Stimulated activated CD4-positive, alpha-beta T cell treated with anti-CD3 and anti-CD28 coated beads, Interleukin-1b, Interleukin-23, amount 100 ng/mL, for 1 hour (primary cell): ENCODE measurements at places on chromosomes 4 and X.

- DNase-seq: no peak
Measured at GRCh38 chr4:39435659-39436563, 22.8 kb downstream of the RPL9 start.

GRCh38 chrX:134148172-134148692, 88.8 kb upstream of the CCDC160 start:
- no peak for DNase-seq

DNA sequence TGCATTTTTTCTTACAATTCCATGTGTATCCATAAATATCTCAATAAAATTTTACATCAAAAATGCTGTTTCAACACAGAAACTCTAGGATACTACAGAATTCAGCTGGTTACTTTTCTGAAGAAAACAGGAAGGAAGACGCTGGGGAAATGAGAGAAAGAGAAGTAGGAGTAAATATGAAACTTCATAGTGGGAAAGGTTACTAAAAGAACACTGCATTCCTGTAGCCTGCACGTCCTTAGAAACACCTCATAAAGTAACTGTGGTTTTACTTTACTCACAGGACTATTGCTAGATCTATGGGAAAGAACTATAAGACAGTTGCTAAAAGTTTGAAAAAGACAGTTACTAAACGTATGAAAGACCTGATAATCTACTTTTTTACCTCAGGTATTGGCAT, 23.1 kb downstream of the ATP11C start:
- no peak for DNase-seq

- DNase-seq: no peak
Measured at GRCh38 chrX:31423609-31424189, 351.9 kb upstream of the FTHL17 start.

- DNase-seq: no peak
Measured at GRCh38 chr4:37438564-37439279, 194.2 kb downstream of the NWD2 start.

GRCh38 chr4:186104114-186104889, at the start of gene FAM149A:
FAM149A (plus strand) TSS chr4:186104704.
- no peak for DNase-seq

DNA sequence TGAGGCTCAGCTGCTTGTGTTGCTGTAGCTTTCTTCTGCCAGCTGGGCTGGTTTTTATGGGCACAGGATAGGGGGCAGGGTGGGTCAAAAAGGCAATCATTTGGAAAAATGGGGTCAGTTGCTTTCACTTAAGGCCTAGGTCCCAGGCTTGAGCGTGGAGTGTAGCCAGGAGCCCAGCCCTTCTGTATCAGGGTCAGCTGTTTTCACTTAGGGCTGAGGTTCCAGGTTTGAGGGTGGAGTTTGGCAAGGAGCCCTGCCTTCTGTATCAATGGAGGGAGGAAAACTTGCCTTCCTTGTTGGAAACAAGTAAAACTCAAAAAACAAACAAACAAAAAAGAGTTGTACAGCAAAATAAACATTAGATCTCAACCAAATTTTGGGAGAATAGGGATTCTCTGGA, 37.0 kb upstream of the UGT8 start:
- DNase-seq: no peak

GRCh38 chrX:117711782-117712181, 404.8 kb downstream of the KLHL13 start:
- no peak for DNase-seq

DNA sequence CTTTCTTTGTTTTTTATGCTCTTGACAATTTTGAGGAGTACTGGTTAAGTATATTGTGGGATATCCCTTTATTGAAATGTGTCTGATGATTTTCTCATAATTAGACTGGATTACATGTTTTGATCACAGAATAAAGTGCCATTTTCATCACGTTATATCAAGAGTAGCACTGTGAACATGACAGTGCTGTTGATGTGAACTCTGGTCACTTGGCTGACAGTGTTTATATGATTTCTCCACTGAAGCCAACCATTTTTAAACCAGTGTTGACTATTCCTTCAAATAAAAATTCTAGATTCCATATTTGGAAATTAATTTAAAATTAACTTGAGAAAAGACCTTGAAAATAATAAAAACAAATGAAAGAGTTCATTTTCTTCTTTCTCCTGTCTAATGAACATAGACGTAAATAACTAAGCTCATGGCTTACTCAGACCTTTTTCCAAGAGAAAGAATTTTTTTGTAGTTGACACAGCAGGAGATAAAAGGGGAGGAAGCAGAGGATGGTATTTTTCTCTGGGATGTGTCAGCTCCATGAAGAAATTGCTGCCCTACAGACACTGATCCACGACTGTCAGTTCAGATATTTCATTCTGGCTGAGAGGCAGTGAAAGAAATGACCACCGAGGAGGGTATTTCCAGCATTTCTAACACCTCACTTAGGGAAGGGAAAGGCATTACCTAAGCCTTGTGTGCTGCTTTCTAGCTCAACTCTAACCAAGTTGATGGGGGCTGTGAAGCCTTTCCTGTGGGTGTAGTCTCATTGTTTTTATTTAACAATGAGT, 150.9 kb upstream of the ANK2 start:
- no peak for DNase-seq

DNA sequence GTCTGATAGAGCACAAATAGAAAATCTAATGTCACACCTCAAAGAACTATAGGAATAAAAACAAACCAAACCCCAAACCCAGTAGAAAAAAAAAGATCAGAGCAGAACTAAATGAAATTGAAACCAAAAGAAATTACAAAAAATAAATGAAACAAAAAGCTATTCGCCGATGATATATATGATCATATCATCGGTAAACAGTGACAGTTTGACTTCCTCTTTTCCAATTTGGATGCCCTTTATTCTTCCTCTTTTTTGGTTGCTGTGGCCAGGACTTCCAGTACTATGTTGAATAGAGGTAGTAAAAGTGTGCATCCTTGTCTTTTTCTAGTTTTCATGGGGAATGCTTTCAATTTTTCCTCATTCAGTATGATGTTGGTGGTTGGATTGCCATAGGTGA, 215.3 kb upstream of the AR start:
- no peak for DNase-seq

DNA sequence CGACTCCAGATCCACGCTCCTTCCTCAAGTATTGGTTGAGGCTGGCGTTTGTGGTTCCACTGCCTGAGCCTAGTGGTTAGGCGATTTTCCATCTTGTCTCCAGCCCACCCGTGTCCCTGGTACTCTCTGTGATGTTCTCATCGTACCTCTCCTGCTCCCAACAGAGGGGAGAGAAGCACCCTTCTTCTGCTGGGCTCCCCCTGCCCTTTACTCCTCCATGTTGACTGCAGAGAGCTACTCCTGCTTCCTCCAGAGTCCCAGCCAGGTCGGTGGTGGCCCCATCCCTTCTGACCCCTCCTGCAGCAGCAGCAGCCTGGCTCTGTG, 164.0 kb upstream of the BCOR start:
- no peak for DNase-seq

- no peak for DNase-seq
Measured at GRCh38 chr4:158202481-158202880, 7.8 kb upstream of the TMEM144 start.

DNA sequence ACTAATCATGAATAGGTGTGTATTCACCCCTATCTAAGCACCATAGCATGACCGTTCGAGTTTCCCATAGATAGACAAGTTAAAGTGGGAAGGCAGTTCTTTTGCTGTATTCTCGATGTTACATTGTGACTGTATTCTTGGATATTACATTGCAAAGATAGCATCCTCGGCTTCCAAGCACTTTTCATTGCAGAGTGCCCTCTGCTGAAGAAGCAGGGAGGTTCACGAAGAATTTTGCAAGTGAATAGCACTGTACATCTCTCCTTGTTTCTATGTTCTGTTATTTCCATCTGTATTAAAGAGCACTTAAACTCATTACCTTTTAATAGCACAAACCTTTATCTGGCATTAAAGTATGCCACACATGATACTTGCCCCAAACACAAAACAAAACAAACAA, 426.7 kb upstream of the ARX start:
- DNase-seq: no peak

DNA sequence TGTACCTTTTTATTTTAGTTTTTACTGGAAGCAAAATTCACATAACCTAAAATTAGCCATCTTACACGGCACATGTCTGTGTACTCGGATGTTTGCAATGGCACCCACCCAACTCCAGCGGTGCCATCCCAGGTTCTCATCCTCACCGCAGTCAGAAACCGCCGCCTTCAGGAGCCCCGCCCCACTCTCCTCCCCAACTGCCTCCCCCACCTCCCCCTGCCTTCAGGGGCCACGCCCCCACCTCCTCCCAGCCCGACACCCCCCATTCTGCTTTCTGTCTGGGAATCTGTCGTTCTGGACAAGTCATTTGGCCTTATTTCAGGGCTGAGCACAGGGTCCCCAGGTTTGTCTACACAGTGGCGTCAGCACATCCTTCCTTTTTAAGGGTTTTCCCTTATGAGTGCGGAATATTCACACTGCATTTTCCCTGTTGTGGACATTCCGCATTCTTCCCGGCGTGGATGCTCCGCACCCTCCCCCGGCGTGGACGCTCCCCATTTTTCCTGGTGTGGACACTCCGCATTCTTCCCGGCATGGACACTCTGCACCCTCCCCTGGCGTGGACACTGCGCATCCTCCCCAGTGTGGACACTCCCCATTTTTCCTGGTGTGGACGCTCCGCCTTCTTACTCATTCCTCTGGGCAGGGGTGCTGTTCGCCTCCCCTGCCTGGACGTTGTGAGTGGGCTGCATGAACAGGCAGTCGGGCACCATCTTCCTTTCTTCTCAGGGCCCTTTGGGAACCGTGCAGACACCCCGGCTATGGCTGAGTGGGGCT, 135.4 kb upstream of the NKX1-1 start:
- DNase-seq: no peak

DNA sequence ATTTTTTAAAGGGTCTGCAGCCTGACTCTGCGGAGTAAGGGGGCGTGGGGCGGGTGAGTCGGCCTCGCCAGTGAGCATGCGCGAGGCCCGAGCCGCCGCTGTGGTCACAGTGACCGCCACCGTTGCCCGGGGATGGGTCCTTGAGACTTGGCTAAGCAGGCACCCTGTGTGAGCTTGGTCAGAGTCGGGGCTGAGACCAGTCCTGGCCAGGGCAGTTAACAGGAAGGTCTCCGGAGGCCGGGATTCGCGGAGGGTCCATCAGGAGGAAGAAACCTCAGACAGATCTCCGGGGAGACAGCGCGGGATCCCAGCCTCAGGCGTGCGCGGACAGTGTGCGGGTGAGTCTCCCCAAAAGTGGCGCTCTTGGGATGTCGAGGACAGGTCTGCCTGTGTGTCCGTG, 1384.4 kb upstream of the PCDH10 start:
- DNase-seq: no peak

DNA sequence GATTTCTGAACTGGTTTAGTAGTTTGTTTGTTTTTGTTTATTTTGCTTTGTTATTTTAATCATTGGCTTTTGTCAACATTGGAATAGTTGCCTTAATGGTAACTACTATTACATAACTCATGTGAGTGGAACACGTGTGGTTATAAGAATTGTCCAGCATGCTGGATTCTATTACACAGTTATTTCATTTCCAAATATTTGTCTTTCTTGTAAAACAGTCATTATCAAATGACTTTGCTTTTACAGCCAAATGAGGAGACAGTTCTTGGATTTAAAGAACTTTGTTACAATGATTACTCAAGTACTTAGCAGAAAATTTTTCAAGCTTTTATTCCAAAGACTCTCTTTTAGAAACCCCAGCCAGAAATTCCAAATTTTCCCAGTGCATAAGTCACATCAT, 516.1 kb upstream of the MAGEB2 start:
- DNase-seq: no peak

DNA sequence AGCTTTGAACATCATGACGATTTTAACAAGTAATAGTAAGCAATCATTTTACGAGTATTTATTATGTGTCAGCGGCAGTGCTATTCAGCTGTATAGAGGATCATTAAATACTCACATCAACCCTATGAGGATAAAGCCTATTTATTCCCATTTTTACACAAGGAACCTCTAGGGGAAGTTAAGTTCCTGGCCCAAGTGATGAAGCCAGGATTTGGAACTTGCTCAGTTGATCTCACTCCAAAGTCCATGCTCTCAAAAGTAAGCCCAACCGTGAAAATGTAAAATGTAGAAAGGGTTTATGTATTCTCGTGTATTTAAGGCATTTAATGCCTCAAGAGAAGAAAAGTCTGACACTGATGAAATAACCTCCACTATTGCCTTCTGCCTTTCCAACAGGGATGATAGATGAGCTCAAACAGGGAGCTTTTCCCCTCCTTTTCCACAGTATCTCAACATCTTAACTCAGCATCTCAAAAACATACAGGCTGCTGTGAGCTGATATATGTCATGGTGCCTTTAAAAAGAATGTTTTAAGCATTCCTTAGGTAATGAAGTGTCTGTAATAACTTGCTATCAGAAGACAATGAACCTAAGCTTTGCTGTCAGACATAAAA, 35.0 kb upstream of the PLA2G12A start:
- DNase-seq: no peak

DNA sequence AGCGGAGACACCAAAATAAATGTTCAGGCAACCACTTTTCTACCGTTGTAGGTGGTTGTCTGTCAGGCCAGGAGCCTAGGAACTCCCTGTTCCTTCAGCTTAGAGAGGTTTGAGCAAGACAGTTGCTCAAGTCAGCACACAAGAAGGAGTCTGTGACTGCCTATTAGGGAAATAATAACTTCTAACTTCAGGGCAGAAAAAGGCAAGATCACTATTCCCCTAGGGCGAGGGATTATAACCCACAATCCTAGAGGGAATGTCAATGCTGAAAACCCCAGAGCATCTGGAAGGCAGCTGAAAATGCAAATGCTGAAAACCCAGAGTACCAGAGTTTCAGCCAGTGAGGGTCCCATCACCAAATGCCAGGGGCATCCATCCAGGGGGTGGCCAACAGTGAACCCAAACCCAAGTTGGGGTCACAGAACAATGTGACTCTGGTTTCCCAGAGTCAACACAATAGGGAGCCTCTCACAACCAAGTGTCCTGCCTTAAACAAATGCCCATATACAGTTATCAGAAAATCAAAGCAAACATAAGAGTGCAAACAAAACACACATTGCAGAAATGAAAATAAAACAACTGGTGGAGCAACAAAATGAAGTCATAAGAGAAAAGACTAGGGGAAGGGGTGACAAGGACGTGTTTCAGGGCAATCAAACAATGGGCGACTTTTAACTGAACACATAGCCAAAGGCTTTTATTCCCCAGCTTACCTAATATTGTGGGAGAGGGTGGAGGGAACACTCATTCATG, 27.6 kb downstream of the MORF4L2 start:
- no peak for DNase-seq

- no peak for DNase-seq
Measured at GRCh38 chr4:127155116-127155515, 477.6 kb upstream of the INTU start.

GRCh38 chr4:113584407-113585150, 177.0 kb downstream of the CAMK2D start:
- DNase-seq: no peak

DNA sequence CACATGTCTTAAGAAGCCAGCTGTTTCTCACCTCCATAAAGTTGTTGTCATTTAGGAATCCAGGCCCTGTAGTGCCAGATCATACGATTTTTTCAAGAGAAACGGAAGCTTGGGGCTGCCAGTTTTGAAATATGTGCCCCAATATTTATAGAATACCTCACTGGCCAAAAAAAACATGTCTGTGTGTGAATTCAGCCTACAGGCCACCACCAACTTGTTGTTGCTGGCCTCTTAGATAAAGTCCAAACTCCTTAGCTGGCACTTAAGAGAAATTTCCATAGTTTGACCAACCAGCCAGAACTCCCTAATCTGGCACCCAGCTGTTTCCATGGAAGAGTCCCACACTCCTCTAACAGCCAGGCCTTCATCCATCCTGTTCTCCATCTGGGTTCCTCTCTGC, 74.1 kb downstream of the WDR19 start:
- no peak for DNase-seq
